ENCODE measurements at places on chromosomes 1 and 21.
A peak's percentile ranks its signal among the peaks of the same experiment; 100 is the strongest.

DNA sequence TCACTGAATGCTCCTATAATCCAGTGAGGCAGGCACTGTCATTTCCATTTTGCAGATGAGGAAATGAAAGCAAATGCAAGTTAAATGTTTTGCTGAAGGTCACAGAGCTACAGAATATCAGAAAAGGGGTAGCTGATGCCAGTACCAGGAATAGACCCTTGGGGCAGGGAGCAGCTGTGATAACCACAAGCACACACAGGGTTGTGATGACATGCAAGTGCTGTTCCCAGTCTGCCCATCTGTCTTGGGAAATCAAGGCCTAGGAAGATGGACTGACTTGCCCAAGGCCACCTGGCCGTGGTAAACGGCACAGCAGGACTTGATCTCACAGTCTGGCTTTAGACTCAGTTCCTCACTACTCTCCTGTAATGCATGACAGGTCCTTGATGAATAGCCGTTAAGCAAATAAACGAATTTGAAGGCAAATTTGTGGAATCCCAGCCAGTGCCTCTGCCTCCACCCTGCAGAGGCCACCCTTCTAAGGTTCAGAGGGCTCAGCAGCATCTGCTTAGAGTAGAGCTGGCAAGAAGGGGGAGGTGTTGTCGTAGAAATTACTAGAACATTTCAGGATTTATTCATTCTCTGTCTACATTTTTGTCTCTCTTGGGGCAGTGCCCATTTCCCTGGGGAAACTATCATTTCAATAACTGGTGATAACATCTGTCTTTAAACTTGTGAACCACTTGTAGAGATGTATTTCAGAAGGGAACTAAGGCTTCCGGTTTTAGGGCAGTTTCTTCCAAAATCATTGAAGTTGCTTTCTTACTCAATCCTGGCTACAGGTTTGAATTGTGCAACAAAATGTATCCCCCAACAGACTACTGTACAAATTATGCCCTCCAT is 53.2 kb upstream of the MRPS6 start:
- DNase-seq = no peak

- no peak for DNase-seq
Measured at GRCh38 chr1:17148950-17149608, 29.8 kb upstream of the PADI2 start.

GRCh38 chr1:93829061-93829460 is 49.9 kb downstream of the DNTTIP2 start:
- DNase-seq = no peak

- no peak for DNase-seq
Measured at GRCh38 chr1:111856411-111857185, 100.9 kb downstream of the DDX20 start.

DNA sequence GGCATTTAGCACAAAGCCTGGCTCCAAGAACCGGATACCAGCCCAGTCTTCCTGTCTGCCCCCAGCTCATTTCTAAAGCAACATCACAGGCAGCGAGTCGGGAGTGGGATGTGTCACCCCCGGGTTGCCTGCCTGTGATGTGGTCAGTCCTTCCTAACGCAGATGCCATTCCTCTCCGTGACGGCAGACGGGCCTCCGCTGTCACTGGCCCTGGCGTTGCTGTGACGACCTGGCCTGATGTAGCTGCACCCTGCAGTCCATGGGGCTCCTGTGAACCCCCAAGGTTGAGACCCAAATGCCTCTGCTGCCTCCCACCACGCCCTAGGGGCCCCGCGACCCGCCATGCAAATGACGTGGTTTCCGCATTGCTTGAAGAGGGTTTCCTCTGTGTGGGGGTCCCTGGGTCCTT is 12.3 kb downstream of the TNFRSF1B start:
- DNase-seq = peak; percentile 38

Measured in fibroblast of gingiva (primary cell).